Fibroblast of upper back skin (primary cell): ENCODE measurements at places on chromosomes 4 and X.

GRCh38 chr4:158860856-158861255 lies 92.0 kb downstream of the FNIP2 start:
- no peak for DNase-seq

DNA sequence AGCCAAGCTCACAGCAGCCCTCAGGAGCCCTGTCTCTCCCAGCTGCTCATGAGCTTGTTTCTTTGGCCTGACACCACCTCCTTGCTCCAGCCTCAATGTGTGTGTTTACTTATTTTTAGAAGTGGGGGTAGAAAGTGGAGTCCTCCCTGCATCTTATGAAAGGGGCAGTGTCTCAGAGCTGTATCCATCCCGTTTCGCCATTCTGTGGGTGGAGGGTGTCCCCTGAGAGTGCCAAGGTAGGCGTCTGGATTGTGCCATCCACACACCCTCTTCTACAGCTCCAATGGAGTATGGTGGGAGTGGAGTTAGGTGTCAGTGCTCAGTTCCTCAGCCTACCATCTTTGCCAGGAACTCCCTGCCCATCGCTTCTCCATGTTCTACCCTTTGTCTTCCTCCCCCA lies 8.3 kb downstream of the SPON2 start:
- DNase-seq: no peak

GRCh38 chr4:26050212-26050643 lies 136.2 kb downstream of the SMIM20 start:
- DNase-seq: no peak

- DNase-seq: no peak
Observed at GRCh38 chrX:106891762-106892460, 11.2 kb downstream of the RIPPLY1 start.

DNA sequence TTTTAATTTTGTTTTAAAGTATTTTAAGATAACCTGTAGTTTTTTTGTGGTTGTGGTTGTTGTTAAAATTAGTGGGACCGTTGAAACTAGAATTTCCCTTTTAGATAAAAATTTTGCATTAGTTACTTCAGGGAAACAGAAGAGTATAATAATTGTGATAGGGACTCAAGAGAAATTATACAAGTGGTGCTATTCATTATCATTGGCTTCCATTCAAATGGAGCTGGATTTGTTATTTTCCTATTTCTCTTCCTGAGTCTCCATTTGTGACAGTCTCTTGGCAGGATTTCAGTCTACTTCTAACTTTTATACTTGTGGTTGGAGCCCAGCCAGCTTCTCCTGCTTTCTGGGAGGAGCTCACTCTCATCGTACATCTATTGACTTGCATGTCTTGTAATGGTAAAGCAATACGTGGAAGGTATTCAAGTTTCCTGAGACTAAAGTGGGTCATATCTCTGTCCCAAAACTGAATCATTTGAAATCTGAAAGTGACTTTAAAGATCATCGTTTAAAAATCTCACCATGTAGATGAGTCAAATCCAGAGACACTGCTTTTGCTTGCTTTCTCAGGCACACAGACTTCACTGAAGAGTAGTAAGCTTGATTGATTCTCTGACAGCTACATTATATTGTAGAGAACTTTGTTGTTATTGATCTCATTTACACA lies 155.8 kb downstream of the RPA4 start:
- peak; percentile 73 for DNase-seq

DNA sequence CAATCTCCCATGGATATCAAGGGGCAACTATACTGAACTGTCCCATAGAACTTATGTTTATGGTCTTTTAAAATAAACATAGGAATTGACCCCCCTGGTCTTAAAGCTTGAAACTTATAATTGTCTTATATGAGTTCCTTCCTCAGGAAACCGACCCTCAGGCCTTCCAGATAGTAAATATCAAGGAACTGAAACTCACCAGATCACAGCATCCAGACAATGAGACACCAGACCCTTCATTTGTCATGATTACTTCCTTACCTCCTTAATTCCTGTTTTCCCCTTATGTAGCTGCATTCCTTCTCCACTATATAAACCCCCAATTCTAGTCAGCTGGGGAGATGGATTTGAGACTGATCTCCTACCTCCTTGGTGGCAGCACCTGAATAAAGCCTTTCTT lies 94.8 kb upstream of the GRPR start:
- no peak for DNase-seq

DNA sequence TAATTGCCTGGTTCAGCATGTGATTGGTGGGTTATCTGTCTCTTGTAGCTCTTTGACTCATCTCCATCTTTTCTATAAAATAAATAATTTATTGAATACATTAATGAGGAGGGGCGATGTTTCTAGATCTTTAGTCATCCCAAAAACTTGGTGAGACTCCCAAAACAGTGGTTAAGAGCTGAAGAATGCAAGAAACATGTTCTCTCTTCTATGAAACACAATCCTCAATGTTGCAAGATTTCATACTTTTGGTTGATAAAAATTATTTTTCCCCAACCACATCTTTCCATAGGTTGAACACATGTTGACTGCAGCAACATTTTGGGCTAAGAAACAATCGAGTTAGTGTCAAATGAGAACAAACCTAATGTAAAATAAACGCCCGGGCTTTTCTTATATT lies 1.2 kb upstream of the TMEM47 start:
- peak; percentile 84 for DNase-seq

DNA sequence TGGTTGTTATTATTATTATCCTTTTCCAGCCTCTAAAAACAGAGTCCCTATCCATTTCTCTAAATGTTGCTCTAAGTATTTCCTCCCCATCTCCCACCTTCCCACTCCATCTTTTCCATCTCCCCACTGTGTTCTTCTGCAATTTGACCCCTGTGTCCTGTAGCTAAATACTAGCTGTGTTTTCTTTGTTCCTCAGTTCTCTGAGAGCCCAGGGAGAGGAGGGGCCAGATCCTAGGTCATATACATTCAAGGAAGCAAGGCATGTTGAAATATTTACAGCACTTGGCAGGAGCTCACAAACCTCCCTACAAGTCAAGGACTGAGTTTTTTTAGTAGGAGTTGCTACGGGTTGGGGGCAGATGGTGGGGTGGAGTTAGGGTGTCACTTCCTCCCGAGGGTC lies 10.5 kb downstream of the SLC16A2 start:
- DNase-seq: no peak

GRCh38 chr4:15742637-15743036 lies 35.5 kb upstream of the CD38 start:
- no peak for DNase-seq

DNA sequence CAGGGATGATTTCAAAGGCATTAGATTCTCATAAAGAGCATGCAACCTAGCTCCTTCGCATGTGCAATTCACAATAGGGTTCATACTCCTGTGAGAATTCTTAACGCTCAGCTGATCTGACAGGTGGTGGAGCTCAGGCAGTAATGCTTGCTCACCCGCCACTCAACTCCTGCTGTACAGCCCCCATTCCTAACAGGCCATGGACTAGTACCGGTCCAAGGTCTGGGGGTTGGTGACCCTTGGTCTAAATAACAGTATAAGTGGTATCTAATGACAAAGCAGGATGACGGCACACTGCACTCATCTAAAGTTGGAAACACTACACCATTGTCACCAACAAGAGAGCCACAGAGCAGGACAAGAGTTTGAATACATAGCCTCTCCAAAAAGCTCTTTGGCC lies 28.5 kb downstream of the ADGRA3 start:
- no peak for DNase-seq

DNA sequence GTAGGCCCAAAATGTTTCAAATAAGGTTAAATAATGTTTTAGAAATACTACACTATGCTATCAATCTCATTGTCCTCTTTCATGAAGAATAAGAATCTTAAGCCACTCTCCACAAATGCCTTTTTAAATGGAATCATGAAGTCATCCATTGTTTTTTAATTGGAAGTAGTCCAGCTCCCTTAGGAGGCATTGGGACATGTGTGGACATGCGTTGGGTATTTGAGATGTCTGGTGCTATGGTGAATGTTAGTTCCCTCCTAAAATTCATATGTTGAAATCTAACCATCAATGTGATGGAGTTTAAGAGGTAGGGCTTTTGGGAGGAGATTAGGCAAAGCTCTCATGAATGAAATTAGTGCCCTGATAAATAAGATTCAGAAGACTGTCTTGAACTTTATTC lies 289.0 kb downstream of the C4orf33 start:
- no peak for DNase-seq

DNA sequence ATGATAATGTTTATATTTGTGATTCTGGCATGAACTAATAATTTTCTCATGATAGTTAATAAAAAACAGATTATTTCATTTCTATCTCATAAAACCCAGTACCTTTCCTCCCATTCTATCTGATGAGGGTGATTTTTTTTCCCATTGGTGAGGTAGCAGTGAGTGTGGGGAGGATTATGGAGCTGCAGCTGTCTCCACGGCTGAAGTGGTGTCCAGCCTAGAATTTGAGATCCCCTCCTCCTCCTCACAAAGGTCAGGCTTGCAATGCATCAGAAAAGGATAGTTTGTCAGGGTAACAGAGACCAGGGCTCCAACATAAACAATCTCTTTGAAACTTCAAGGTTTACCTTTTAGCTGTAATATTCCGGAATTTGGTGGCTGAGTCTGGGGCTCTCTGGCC lies 60.9 kb downstream of the C4orf51 start:
- DNase-seq: no peak

DNA sequence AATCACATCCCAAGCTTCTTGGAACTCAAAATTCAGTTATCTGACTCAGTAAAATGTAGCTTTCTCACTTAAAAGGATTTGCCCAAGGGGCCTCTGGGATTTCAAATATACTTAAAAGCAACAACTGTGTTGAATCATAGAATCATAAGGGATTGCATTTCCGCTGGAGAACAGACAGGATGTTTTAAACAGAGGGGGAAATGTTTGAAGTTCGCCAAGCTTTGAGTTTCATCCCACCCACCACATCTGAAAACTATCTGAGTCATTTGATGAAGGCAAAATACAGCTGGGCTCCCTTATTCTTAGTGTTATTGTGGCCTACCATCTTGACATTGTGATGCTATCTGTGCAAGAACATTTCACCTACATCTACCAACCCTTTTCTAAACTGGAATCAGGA lies 73.5 kb downstream of the PPP1R2C start:
- DNase-seq: peak; percentile 70

DNA sequence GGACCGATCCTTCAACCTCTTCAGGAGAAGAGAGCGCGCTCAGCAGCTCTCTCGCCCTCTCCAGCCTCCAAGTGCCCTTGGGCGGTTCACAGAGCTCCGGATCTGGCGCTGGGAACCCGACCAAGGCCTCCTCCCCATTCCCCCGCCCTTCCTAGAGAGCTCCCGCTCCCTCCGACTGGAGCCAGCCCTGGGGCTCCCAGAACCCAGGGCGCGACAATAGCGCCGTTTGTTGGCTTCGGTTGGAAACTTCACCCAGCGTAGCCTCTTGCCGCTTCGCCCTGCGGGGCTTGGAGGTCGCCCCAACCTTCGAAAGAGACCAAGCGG lies 3.1 kb upstream of the SOX3 start:
- DNase-seq: no peak

DNA sequence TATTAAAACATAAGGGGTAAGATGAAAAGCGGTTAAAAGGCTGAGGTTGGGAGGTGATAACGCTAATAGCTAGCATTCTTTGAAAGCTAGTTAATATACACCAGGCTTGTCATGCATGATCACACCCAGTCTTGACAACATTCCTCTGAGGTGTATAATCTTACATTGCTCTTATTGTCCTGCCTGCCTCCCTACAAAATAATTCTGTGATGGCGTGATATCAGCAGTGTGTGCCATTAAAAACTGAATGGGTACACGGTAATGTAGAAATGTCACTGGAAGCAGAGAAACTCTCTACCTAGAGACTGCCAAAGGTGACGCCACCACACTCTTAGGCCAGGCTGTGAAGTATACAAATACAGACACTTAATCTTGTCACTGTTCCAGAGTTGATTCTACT lies 68.1 kb downstream of the DIAPH2 start:
- no peak for DNase-seq

GRCh38 chr4:123229286-123229685 lies 167.3 kb upstream of the SPRY1 start:
- DNase-seq: no peak

DNA sequence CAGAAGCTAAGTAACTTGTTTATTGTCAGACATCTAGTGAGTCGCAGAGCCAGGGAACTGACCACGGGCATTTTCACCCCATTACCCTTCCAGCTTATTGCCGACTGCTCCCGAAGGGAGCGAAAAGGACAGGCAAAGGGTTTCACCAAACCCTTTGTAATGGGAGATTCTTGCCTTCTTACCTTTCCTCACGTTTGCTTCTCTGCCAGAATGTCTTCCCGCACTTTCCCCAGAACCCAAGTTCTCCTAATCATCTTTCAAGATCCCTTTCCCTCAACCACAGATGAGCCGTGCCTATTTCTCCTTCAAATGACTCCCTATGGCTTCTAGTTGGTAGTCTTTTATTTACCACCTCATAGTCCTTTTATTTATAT lies 520 bp upstream of the SRP72 start:
- no peak for DNase-seq

DNA sequence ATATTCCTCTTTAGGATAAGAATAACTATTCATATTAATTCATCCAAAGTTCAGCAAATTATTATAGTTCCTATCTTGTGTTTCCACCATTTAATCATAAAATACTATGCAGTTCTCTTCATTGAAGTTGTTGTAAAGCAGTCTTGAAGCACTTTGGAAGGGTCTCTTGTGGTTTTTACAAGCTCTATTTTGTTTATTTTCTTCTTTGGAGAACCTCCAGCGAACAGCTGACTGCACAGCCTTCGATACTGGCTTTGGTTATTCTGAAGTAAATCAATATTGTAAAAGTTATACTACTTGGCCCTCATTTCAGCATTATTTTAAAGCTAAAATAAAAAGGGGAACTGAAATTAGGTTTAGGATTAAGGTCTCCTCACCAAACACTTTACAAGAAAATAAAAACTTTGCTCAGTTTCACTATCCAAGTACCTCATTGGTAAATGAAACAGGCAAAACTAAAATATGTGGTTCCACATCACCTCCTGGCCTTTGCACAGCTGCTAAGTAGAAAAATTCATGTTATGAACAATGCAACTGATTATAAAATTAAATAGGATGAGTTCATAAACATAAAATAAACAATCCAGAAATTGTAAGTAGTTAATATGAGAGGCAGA lies 1629.2 kb upstream of the ADGRL3 start:
- no peak for DNase-seq

DNA sequence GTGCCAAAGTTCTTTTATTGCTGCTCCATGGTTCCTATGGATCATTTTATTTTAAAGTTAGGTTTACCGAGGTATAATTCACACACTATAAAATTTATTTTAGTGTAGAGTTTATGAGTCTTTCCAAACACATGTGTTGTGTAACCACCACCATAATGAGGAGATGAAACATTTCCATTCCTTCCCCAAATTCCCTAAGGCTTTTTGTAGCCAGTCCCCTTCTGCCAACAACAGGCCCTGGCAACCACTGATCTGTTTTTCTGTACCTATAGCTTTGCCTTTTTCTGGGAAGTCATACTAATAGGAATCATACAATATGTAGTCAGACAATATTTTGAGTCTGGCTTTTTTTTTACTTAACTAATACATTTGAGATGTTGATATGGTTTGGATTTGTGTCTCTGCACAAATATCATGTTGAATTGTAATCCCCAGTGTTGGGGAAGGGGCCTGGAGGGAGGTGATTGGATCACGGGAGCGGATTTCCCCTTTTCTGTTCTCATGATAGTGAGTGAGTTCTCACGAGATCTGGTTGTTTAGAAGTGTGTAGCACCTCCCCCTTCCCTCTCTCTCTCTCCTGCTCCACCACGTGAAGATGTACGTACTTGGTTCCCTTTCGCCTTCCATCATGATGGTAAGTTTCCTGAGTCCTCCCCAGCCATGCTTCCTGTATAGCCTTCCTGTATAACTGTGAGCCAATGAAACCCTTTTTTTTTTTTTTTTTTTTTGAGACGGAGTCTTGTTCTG lies 59.6 kb upstream of the DHX15 start:
- DNase-seq: no peak

GRCh38 chrX:123833387-123833786 lies 26.5 kb upstream of the XIAP start:
- DNase-seq: peak; percentile 50

- no peak for DNase-seq
Observed at GRCh38 chr4:185390941-185391340, 4.8 kb downstream of the LRP2BP start.
